ENCODE measurements at places on chromosomes 5 and 9. TPM values are rescaled to one million over a fixed set of nuclear protein-coding genes. Genes with fewer than 3 reads are reported as not detected.

The FIBCD1 gene
- total RNA-seq: 0.79 TPM

The TMEM232 gene
- total RNA-seq: 4.3 TPM

The NDUFAF2 gene
- 11.9 TPM for total RNA-seq

The GPRIN1 gene
- 2.7 TPM for total RNA-seq

The NACC2 gene
- total RNA-seq: 7.9 TPM

The HAVCR1 gene
- total RNA-seq: not detected

The SLC44A1 gene
- 50.4 TPM for total RNA-seq

The IL4 gene
- total RNA-seq: not detected
